Large intestine (tissue), 12 donors: ENCODE measurements at places on chromosomes 1 and 21. TPM values are rescaled to one million over a fixed set of nuclear protein-coding genes. Genes with fewer than 3 reads are reported as not detected.

Gene FAM89A
- polyA plus RNA-seq = 4.1 TPM

Gene CENPL
- 7.0 TPM for polyA plus RNA-seq

Gene TMPRSS2
- polyA plus RNA-seq = 149 TPM

DNA sequence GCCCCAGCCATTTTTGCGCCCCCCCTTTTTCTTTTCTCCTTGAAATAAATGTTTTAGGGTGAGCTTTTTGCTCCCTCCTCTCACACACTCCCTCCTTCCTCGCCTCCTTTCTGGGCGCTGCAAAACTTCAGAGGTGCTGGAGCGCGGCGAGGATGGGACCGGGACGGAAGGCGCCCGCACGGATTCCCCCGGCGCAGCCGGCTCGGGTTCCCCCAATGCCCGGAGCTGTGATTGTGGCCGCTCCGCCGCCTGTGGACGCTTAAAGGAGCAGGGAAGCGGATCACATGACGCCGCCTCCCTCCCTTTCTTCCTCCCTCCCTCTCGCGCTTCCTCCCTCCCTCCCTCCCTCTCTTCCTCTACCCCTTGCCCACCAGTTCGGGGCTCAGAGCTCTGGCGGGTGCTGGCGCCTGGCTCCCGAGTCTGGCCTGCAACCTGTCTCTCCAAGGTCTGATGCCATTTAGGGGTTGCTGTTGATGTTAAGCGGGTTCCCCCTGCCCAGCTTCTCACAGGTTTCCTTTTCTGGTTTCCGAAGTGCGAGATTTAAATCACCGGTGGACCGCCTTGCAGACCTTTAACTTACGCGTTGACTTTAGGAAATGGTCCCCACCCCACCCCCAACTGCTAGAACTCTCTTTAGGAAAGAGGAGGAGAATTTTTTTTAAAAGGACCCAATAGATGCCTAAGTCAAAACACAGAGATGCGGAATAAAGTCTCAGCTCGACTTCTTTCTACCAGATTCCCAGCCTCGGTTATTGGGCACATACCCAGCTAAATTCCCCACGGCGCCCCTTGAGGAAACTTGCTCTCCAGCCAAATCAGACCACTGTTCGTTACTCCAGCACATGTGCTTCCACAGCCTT lies at the start of gene WLS:
Gene WLS, minus strand, starts transcription at position 235 of the 860 bp plus-strand sequence. Its CDS starts 224 bp downstream, at position 11.
- peak; percentile 81 for DNase-seq

Gene IL23R
- polyA plus RNA-seq = 1.1 TPM

DNA sequence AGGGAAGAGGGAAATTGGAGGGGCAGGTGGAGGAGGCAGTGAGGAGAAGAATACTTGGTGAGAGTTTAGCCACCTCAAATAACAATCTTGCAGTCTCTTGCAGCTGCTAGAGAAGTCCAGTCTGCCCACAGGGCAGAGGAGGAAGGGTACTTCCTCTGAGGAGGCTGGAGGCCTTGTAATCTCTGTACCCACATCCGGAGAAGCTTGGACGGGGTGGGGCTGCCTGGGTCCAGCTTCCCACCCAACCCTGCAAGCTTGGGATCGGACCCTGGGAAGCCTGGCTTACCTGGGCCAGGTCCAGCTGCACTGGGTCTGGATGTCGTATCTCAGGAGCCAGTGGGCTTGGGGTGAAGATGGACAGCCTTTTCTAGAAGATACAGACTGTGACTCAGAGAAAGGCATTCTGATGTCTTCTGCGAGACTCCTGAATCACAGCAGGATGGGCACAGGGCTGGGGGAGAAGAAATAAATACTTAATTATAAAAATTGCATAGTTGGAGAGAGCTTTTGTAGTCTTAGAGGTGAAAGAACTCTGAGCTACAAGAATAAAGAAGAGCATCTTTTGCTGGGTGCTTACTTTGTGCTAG lies 111.8 kb upstream of the JUN start:
- DNase-seq = peak; percentile 17

Gene TNFRSF4
- 1.1 TPM for polyA plus RNA-seq

- DNase-seq = no peak
Observed at GRCh38 chr1:36739703-36740289, 257.1 kb upstream of the CSF3R start.

DNA sequence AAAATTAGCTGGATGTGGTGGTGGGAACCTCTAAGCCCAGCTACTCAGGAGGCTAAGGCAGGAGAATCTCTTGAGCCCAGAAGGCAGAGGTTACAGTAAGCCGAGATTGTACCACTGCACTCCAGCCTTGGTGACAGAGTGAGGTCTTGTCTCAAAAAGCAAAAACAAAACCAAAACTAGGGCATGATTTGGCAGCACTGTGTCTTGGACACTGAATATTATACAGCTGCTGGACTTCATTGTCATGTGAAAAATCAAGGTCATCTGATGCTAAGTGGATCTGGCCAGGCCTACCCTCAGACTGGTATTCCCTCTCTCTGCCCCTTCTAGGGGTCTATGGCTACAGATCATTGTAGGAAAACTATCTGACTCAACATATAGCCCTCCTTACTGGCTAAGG lies 55.2 kb upstream of the MRPS6 start:
- no peak for DNase-seq

GRCh38 chr21:35579520-35580293 lies 480.6 kb downstream of the SETD4 start:
- DNase-seq = no peak

Gene CHI3L1
- polyA plus RNA-seq = 0.22 TPM

Gene GOLT1A
- polyA plus RNA-seq = 113 TPM

DNA sequence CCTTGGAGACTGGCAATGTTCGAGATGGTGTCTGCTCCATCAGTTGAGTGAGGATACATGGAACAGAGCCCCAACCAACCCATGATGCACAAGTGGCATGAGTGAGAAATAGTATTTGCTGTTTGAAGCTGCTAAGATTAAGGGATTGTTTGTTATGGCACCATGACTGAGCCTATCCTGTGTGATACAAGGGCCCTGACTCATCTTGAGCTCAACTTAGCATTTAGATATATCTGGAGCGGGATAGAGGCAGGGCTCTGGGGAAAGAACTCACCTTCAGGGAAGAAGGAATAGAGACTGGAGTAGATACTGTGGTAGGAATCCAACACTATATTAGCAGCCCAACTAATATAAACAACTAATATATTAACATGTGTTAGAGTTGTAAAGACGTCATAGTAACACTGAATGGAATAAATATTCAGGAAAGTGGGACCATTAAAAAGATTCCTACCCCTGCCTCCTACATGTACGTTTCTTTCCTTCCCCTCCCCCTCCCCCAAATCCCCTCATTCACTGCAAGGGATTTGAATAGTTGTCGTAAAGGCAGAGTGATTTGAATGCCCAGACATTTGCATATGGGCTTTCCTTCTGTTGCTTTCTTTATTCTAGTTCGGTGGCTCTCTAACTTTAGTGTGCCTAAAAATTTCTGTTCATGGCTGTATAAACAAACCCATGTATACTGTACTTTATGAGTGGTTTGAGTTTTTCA lies 106.6 kb upstream of the POU3F1 start:
- no peak for DNase-seq

- no peak for DNase-seq
Observed at GRCh38 chr1:42290130-42290529, 44.9 kb downstream of the FOXJ3 start.

- DNase-seq = no peak
Observed at GRCh38 chr1:53502641-53503432, 43.6 kb downstream of the DMRTB1 start.

- peak; percentile 53 for DNase-seq
Observed at GRCh38 chr1:5658340-5659316, 333.6 kb downstream of the NPHP4 start.

GRCh38 chr1:59539961-59540681 lies 243.2 kb downstream of the FGGY start:
- no peak for DNase-seq

DNA sequence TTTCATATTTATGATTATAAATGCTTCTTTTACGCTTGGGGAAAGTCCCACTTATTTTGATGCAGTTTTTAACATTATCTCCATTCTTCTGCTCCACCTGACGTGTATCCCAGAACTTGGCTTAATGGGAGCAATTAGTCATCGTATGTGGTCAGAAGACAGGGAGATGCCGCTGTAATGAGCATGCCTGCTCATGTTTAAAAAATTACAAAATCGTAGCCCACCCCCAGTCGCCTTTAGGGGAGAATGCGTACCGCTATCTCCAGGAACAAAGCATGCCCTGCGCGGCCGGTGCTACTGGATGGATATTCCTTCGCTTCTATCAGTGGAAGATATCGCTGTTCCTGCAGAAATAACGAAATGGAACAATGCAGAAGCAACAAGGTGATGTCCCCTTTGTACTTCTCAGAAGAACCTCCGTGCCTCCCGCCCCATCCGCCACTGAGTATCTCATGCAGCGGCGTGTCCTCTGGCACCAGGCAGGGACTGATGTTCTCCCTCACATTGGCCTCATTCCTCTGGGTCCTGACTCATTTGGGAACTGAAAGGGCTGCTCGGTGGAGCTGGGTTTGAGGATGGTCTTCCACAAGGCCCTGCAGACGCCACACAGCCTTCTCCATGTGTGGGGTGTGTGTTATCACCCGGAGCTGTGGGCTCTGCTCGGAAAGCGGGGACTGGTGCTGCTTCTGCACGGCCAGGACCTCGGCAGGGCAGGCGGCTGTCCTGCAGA lies 116.3 kb upstream of the COL6A1 start:
- DNase-seq = no peak
